ENCODE measurements at places on chromosomes 11 and 22.
A peak's percentile ranks its signal among the peaks of the same experiment; 100 is the strongest.

DNA sequence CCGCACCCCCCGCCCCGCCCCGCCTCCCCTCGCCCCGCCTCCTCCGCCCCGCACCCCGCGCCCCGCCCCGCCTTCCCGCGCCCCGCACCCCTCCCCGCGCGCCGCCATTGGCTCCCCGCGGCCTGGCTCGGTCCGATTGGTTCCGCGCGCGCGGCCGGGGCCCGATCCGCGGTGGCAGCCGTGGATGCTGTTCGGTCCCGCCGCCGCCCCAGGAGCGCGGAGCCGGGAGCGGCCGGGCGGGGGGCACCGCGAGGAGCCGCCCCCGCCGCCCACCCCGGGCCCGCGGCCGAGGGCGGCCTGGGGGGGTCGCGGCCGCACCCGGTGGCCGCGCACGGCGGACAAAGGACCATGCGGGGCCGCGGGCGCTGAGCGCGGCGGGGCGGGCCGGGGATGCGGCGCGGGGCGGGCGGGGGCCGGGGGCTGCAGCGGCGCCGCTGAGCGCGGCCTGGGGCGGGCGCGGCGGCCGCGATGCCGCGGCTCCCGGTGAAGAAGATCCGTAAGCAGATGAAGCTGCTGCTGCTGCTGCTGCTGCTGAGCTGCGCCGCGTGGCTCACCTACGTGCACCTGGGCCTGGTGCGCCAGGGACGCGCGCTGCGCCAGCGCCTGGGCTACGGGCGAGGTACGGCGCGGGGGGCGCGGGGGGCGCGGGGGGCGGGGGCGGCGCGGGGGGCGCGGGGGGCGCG lies at the start of gene B4GALNT4:
Gene B4GALNT4, plus strand, starts transcription at position 164 of the 683 bp plus-strand sequence. Its CDS starts 305 bp downstream, at position 469.
- peak; percentile 17 for DNase-seq

- peak; percentile 52 for DNase-seq
Observed at GRCh38 chr11:36427079-36427478, 83.0 kb downstream of the TRAF6 start.

- DNase-seq = no peak
Observed at GRCh38 chr11:76660533-76661305, 9.8 kb downstream of the LRRC32 start.

DNA sequence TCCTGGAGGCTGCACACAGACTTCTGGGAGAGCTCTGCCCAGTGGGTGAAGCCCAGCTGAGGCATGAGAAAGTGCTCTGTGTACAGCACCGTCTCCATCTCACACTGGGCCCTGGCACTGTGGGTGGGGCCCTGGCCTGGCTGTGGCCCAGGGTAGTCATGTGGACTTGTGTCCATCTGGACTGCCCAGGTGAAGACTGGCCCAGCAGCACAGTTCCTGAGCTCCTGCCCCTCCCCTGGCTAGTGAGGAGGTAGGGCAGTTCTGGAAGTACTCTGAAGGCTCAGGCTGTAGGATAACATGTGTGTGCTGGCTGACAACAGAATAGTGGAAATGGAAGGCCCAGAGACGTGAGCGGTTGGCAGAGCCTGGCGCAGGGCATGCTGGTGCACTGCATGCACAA lies 35.4 kb downstream of the RSPH14 start:
- no peak for DNase-seq

- no peak for DNase-seq
Observed at GRCh38 chr11:132994966-132995365, 537.3 kb downstream of the OPCML start.

- no peak for DNase-seq
Observed at GRCh38 chr11:93348930-93349329, 18.4 kb downstream of the DEUP1 start.

- no peak for DNase-seq
Observed at GRCh38 chr11:65118097-65118837, 766 bp upstream of the ZNHIT2 start.

DNA sequence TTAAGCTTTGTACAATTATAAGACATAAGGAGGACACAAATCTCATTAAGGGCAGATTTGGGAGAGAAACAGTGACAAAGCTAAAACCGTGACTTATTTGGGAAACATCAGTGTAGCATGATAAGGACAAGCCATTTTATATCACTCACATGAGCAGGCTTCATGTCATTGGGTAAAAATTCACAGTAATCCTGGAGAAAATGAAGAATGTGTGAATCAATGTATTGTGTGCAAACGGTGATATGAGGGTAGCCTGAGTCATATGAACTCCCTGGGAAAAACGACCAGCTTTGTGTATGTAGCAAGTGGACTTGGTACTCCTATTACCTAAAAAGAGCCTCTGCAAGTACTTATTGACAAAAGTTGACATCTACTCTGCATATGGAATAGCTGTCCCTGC lies 6.0 kb upstream of the TRIM34 start:
- DNase-seq = peak; percentile 21

GRCh38 chr11:129248618-129249017 lies 56.5 kb upstream of the ARHGAP32 start:
- peak; percentile 58 for DNase-seq

- no peak for DNase-seq
Observed at GRCh38 chr11:71158936-71159335, 93.4 kb downstream of the SHANK2 start.

DNA sequence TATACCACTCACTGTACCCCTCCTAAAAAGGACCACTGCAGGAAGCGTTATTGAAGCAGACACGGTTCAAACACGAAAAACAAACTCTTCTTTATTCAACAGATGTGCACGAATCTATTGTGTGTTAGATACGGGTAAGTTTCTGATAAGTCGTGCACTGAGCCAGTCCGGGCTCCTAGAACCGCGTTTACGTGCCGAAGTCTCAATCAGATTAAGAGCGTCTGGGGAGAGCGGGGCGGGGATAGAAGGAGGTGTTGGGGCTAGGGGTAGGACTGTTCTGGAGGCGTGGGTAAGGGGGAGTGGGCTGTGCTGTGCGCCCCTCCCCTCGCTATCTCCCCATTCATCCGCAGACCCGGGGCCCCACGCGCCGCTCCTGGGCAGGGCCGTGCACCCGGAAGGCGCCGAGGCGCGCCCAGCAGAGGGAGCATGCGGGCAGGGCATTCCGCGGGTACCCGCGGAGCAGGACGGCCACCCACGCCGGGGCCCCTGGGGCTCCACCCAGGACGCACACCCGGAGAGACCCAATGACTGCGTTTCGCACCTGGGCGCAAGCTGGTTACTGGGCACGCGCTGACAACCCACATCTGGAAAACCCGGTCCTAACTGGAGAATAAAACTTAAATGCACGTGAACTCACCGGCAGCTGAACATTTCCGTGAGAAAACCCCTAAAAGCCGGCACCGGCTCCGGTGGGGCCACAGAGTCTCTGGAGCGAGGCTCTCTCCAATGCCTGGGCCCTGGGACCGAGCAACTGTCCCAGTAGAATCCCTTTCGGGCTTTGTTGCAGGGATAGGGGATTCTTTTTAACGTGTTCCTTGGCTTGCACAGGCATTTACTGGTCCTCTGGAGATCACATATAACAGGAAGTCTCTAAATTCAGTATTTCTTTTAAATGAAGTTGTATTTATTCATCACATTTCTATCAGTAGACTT lies 40.6 kb downstream of the WEE1 start:
- DNase-seq = peak; percentile 83
